ENCODE measurements at places on chromosomes 7 and 10.

GRCh38 chr10:103545771-103546281 lies 52.3 kb downstream of the NEURL1 start:
- DNase-seq: no peak

- no peak for DNase-seq
Observed at GRCh38 chr7:16171928-16172327, 249.4 kb downstream of the CRPPA start.

DNA sequence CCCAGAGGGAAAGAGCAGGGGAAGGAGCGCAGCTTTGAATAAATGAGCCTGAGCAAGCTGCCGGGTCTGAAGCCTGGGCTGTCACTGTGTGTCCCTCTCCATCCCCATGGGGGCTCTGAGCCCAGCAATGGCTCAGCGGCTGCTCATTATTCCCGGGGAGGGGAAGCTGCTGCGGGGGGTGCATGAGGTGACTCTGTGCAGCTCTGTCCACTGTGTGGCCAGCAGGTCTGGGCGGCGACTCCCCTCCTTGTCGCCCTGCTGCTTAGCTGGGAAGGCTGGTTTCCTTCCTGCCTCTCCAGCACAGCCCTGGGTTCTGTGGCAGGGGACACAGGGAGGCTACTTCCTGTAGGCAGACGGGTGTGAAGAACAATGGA lies 234.2 kb downstream of the PRPF18 start:
- DNase-seq: no peak

DNA sequence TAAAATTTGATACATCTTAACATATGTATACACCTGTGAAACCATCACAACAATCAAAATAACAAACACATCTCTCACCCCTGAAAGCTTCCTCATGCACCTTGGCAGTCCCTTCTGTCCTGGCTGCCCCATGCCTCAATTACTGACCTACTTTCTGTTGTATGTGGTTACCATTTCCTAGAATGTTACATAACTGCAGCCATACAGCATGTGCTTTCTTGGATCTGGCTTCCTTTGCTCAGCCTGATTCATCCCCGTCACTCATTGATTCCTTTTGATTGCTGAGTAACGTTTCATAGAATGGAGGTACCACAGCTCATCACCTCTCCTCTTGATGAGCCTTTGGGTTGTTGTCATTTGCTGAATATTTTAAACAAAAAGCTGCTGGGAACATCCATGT lies 165.3 kb downstream of the CELF2 start:
- no peak for DNase-seq

DNA sequence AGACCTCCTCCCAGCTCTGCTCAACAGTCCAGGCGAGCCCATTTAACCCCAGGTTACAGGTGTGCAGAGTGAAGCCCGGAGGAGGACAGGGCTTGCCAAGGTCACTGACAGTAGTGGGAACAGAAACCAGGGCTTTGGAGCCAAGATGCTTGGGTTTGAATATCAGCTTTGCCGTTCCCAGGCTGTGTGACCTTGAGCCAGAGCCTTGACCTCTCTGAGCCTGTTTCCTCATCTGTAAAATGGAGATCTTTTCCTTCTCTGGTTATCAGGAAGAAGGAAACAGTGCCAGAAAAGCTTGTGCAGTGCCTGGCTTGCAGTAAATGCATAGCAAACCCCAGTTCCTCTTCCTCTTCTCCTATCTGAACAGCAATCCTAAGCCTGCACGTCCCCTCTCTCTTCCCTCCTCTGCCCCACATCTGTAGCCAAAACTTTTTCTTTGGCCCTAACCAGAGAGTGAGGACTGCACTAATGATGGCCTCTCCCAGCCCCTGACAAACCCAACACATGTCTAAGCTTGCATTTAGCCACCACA lies 21.4 kb upstream of the MLXIPL start:
- DNase-seq: no peak

DNA sequence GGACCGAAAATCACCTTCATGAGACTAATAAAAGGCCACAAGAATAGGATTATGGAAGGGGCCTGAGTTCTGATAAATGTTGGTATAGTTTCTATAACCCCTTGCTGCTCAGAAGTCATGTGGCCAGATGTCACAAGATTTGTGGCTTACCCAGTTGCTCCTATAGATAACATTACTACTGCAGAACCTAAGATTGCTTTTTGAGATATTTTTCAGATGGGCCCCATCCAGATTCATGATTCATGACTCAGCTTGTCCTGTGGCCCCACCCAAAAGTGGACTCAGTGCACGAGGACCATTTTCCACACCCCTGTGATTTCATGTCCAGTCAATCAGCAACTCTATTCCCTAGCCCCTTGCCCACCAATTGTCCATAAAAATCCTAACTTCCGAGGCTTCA lies 209.0 kb downstream of the ACTR3B start:
- DNase-seq: no peak

DNA sequence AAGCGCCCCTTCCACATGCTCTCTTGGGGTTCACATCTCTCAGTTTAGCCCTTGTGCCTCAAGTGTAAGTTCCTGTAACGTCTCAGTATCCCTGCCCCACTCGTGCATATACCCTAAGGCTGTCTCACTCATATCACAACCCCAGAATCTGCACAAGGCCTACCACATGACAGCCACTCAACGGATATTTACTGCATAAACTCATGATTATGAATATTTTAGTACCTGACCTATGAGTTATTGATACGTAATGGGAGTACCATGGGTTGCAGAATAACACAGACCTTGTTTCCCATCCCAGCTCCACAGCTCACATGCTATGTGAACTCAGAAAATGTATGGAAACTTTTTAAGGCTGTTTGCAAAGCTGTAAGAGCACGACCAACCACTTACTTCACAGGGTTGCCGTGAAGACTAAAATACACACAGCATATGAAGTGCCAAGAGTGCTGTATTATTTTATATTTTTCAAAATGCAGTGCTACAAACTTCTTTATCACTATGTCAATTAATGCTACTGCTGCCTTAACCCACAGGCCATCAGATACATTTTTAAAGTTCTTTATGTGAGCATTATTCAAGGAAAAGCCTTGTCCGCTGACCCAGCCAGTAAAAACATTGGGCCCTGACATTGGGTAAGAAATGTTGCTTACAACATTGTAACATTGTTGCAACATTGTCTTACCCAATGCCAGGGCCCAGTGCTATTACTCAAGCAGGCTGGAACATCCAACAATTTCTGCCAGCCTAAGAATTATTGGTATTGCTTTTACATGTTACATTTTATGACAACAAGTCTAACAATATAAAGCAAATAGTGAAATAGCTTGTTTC lies 97.2 kb downstream of the JAZF1 start:
- no peak for DNase-seq

- no peak for DNase-seq
Observed at GRCh38 chr10:104333032-104333727, 5.1 kb downstream of the ITPRIP start.

DNA sequence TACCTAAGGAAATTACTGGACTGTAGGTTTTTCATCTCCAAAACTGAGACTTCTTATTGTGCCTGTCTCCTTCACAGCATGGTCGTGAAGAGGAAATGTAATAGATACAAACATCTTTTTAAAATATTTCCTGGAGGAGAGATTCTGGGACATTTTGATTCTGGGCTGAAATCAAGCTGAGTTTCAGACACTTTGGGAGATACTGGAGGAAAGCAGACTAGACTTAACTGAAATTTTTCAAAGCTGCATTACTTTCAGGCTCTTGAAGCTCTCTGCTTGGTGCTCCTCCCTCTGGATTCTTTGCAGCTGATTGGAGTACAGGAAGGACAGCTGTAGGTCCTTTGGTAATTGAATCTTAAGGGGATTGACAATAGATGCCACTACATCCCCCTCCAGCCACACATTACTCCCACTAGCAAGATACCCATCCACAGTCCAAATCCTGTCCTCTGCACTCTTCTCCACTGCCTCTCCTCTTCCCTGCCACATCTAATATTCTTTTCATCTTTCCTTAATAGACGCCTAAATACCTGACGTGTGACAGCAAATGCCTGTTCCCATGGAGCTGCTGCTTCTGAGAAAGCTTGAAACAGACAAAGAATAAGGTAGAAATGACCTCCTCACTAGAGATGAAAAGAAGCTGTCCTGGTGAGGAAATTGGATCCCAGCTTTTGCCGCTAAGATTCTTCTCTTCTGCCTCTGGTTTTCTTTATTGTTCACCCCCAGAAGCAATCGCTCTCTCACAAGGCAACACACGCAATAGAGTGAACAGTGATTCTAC lies 111.5 kb upstream of the PHYHIPL start:
- DNase-seq: no peak

GRCh38 chr7:49243521-49243920 lies 319.2 kb downstream of the CDC14C start:
- no peak for DNase-seq

DNA sequence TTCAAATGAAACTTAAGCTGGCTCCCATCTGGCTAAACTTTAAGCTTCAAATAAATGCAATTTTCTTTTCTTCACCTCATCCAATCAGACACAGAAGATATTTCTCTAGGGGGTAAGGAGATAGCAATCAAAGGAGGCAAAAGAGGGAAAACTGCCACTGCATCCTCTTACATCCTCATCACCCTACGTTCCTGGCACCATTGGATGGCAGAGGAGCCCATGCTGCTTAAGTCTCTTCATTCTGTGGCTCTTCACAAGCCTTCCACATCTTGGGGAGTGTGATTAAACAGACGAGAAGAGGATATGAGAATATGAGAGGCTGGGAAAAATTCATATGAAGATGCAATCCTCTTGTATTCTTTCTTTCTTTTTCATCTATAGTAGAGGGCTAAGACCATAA lies 345.7 kb upstream of the AOAH start:
- DNase-seq: no peak

GRCh38 chr10:89651916-89652573 lies 7.0 kb upstream of the PANK1 start:
- no peak for DNase-seq

DNA sequence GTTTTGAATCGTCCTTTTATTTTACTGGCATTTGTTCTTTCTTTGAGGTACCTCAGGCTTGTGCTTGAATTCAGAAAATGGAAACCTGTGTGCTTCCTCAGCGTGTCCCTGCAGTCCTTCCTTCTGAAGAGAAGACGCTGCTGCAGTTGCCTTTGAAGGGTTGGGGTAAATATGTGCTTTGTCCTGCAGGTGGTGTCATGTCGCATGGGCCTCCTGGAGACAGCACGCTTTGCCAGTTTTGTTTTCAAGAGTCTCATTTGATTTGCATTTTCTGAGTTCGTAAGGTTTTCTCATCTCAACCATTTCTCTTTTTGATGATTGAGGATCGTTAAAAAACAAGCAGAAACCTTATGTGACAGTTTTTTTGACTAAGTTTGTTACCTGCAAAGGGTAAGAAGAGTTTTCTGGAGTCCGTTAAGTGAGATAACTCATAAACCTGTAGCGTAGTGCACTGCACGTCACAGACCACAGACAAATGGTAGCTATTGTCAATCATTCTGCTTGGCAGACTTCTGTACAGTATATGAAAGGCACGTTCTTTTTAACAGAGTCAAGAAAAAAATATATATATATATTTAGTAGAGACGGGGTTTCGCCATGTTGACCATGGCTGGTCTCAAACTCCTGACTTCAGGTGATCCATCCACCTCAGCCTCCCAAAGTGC lies 57.0 kb downstream of the CDC123 start:
- no peak for DNase-seq

DNA sequence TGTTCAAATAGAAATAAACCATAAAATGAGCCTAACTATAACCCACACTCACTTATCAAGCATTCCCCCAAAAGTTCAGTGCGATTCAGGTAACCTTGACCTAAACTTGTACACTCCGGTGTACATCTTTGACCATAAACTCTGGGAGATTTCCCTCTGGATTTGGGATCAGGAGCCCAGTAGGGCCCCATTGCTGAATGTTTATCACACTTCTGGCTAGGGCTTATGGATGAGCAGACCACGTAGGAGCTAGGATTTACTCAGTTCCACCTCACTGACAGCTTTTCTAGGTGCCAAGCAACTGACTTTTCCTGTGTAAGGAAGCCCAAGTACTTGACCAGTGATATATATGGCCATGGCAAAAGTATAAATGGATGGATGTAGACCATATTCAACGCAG lies 113.7 kb downstream of the SVOPL start:
- no peak for DNase-seq

DNA sequence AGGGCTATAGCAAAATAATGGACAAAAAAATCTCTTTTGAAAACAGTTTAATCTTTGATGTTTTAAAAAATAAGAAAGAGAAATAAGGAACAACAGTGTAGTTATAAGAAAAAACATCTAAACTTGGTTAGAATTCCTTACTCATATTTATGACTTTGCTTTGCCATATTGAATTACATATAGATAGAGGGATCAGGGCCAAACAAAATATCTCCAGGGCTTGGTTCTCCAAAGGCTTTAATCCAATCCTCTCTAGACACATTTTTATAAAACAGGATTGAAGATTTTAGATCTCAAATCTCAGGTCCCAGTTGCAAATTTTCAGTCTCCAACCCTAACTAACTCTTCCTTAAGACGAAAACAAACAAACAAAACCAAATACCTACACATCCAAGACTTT lies 72.6 kb upstream of the RHOBTB1 start:
- DNase-seq: no peak

GRCh38 chr7:156147756-156148504 lies 335.7 kb upstream of the SHH start:
- no peak for DNase-seq

DNA sequence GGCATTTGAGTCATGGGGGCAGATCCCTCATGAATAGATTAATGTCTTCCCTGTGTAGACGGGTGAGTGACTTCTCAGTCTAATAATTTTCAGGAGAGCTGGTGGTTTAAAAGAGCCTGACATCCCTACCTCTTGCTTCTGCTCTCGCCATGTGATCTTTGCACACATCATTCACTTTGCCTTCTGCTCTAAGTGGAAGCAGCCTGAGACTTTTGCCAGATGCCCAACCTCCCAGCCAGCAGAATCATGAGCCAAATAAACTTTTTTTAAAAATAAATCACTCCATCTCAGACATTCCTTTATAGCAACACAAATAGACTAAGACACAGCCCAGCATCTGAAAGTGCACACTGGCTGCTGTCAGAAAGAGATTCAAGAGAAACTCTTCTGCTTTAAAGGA lies 155.2 kb downstream of the ZNF365 start:
- no peak for DNase-seq

DNA sequence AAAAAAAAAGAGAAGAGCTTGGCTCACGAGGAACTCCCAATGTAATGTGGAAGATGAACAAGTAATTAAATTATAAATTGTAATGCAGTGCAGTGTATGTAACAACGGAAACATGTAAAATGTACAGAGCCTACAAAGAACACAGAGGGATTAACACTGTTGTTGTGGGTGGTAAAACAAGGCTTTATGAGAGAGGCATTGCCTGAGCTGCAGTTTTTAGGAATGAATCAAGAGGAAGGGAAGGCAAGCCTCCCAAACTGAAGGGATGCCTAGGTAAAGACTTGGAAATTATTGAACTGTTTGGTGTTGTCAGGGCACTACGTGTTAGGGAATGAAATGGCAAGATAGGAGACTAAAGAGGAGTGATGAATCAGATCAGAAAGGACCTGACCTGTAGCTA lies 213.7 kb downstream of the HTR7 start:
- DNase-seq: no peak

Measured in esophagus squamous epithelium (tissue), 5 donors.